ENCODE measurements at places on chromosomes 16 and 17. TPM values are rescaled to one million over a fixed set of nuclear protein-coding genes. Genes with fewer than 3 reads are reported as not detected.

CCL23 gene
- not detected for total RNA-seq

EMP2 gene
- total RNA-seq = 11.6 TPM

SGCA gene
- 0.22 TPM for total RNA-seq

HSDL1 gene
- 56.5 TPM for total RNA-seq

NEUROD2 gene
- not detected for total RNA-seq

KRT23 gene
- not detected for total RNA-seq

GUCY2D gene
- not detected for total RNA-seq

GNPTG gene
- total RNA-seq = 45.8 TPM

CORO6 gene
- 12.2 TPM for total RNA-seq

KCNG4 gene
- total RNA-seq = not detected

TUBB3 gene
- total RNA-seq = 743 TPM

MPP2 gene
- 4.8 TPM for total RNA-seq

CDRT15L2 gene
- not detected for total RNA-seq

SAMD14 gene
- 0.50 TPM for total RNA-seq

ZNF205 gene
- 21.0 TPM for total RNA-seq

EPOP gene
- total RNA-seq = 3.0 TPM

MYL4 gene
- total RNA-seq = not detected
